IMR-90 (cell line): ENCODE measurements at places on chromosomes 5 and 9. TPM values are rescaled to one million over a fixed set of nuclear protein-coding genes. Genes with fewer than 3 reads are reported as not detected.

The CATSPER3 gene
- under 0.01 TPM in 1 of 2 replicates, not detected in the other for total RNA-seq

The CERT1 gene
- 7.2 and 10.3 TPM in 2 replicates for total RNA-seq

DNA sequence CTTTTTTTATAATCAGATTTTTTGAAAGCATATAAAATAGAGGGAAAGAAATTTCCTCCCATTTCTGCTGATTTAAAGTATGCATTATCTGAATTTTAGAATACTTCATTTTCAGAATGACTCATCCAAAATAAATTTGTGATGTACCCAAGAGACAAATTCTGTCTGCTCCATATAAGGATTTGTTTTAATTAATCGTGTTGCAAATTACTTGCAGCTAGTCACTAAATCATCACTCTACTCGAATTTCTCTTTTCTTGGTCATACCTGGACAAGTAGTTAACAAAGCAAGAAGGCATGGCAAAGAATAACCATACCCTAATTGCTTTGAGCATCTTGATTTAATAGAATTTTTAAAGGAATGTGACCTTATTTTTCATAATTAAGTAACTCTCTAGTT is 284.1 kb upstream of the GRAMD2B start:
- no peaks in the 10 kb centered on the region for H3K36me3 ChIP-seq
- DNase-seq, result no peak
- no peak overlapping the region for H3K4me3 ChIP-seq

- DNase-seq, result peak; percentile 65
- no peaks in the 10 kb centered on the region for H3K27me3 ChIP-seq
- no peaks in the 10 kb centered on the region for H3K36me3 ChIP-seq
These were observed 8.5 kb downstream of the OSTF1 start for GRCh38 chr9:75096796-75097195.
